ENCODE measurements at places on chromosomes 13 and 19.

- DNase-seq, result no peak
Observed at GRCh38 chr13:60091573-60091972, 72.2 kb downstream of the DIAPH3 start.

- no peak for DNase-seq
Observed at GRCh38 chr19:17909003-17909732, 23.6 kb upstream of the CCDC124 start.

DNA sequence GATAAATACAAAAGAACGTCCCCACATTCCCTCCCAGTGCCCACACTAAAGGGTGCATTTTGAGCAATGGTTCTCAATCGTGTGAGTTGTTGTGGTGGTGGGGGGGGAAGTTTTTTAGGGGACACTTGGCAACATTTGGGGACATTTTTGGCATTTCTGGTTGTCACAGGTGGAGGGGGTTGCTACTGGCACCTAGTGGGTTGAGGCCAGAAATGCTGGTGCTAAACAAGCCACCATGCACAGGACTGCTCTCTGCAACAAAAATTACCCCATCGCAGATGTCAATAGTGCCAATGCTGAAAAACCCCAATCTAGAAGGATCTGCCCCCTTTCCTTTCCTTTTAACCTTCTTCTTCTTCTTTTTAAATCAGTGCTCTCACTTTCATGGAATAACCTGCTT, 453.3 kb downstream of the TSHZ3 start:
- DNase-seq, result no peak

GRCh38 chr13:112784811-112785482, 95.1 kb downstream of the ATP11A start:
- DNase-seq, result no peak

GRCh38 chr19:56383826-56384605, 9.3 kb downstream of the ZNF582 start:
- DNase-seq, result no peak

DNA sequence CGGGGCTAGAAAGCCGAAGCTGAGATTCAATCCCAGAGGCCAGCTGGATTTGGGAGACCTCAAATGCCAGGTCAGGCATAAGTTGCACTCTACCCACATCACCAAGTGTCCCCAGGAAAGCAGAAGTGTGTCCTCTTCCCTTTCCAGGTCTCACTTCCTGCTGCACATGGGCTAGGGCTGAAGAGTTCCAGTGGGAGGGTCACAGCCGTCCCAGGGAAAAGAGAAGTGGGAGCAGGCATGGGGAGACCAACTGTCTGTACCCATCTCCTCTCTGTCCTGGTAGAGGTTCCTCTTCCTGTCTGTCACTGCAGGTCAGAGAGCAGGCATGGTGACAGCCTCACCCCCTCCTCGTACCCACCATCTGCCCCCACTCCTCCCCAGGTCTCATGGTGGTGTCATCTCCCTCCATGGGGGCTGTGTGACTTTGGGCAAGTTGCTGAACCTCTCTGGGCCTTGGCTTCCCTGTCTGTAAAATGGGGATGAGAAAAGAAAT, 14.8 kb downstream of the AXL start:
- DNase-seq, result no peak

DNA sequence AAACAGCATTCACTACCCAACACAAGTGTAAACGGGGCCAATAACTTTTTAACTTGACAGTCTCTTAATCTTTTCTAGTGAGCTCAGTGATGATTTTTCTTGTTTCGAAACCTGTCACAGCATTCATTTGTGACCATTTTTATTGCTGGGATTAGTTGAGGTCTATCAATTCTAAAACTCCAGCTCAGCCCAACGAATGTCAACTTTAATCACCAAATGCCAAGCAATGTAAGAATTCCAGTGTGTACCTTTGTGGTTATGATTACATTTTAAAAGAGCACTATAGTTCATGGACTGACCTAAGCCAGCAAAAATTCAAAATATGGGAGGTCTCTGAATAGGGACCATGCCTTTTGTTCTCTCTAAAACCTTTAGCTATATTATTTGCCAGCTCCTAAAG, 694.3 kb upstream of the SGCG start:
- no peak for DNase-seq

DNA sequence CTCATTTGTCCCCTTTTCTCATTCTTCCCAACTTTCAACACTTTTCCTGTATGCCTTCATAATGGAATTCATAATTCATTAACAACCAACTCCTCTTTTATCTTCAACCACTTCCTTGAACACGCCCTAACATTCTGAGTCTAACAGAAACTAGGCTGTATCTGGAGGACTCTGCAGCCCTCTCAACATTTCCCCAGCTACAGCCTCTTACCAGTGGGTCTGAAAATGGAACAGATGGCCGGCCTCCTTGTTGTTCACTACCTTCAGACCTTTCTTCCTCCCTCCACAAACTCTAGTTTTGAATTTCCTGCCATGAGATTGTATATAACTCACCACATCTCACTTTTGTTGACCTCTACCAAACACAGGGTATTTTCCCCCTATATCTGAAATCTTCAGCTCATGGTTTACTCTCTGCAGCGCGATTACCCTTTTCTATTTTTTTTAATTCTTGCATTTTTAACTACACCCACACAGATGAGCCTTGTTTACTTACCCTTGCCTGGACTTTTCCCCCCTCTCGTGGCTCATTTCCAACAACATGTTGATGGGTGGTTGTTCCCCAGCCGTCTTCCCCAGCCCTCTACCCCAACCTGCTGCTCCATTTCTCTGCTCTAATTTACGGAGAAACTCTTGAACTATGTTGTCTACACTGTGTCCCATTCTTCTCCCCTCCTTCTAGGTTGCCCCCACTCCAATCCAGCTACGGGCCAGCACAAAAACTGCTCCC, 846 bp downstream of the ZNF790 start:
- no peak for DNase-seq

DNA sequence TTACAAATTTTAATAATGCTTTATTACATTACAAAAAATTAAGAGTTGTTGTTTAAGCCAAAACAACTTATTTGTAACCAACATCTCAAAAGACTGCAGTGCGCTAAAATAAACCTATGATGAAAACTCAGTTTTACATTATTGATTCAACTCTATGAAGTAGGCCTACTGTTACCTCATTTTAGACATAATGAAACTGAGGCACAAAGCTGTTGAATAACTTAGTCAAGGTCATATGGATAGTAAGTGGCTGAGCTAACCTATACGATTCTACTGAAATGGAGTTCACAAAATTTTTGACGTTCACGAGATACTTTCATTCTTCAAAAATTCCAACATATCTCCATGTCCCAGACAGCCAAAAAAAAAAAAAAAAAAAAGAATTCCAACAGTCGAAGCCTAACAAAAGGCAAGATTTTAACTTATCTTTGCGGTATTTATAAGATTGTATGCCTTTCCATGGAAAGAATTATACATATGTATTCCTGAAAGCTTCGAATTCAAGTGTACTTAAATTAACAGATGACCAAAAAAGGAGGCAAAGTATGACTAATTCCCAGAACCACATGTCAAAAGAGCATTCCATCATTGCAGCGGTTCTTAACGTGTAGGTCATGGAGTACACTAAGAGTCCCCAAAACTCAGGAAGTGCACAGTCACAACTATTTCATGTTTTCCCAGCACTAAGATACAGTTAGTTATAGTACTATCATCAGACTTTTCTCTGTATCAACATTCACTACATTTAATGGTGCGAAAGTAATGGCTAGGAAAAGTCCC, 69.4 kb downstream of the PSPC1 start:
- no peak for DNase-seq

- no peak for DNase-seq
Observed at GRCh38 chr13:111398715-111399299, 78.4 kb downstream of the TEX29 start.

DNA sequence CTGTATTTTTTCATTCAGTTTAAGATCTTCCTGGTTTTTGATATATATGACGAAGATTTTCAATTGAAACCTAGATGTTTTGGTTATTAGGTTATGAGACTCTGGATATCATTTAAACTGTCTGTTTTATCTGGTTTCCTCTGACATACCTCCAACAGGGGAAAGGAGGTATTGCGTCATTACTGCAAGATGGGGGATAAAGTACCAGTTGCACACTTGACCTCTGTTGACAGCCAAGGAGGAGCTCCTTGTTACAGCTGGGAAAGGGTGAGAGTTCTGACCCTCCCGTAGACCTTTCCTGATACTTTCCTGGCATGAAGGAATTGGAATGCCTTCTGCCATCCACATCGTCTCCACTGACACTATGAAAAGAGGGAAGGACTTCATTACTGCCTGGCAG, 82.0 kb upstream of the SHISA2 start:
- DNase-seq, result no peak

DNA sequence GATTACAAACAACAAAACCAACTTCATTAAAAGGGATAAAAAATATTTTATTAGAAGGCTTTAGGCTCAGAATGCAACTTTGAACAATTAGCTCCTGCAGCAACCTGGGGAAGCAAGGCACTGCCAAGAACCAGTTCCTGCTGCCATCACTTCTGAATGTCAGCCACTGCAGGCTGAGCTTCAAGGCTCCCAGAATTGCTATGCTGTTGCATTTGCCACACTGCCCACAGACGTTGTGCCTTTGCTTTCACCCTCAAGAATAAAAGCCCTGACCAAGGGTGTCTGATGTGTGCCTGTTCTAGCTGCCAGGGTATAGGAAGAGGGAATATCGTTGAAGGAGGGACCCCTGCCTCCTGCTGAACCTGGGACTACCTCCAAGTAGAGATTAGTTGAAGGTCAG, 238.4 kb downstream of the ITGBL1 start:
- DNase-seq, result no peak

DNA sequence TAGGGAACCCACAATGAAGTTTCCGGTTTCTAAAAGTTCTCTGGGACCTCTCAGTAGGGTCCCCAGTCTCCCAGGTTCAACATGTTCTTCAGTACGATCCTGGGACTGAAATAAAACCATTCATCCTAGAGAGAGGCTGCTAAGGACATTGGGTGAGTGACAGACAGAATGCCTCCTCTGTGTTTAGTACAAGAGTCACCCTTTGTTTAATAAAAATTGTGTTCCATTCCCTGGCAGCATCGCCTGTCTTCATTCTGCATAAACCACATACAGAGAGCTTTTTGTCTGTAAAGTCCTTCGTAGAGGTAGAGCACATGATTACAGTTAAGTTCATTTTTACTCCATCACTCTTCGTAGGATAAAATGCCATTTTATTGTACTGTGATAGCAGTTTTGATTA, 95.3 kb upstream of the GPR12 start:
- no peak for DNase-seq

DNA sequence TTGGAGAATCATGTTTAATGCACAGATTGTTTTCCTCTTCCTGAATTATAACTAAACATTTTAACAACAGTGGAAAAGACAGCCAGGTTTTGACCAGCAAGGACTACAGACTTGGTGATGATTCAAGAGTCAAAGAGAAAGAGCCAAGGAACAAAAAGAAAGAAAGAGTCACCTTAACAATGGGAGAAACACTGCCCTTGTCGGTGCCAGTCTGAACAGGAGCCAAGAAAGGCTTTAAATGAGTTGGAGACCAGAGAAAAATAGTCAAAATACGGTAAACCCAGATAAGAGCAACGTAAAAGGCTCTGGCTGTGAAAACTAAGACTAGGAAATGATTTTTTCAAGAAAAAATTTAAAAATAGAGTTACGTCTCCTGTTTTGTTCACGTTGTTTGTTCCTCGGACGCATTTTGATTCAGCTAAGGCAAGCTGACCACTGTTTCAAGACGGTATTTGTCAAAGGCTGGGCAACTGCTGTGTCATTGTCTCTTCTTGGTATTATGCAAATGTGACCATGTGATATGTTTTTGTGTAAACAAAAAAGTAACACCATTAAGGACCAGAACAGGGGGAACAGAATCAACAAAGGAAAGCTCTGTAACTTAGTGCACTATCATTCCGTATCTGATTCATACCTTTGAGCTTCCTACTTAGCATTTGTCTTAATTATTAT, 634.5 kb downstream of the LIG4 start:
- DNase-seq, result no peak

GRCh38 chr13:95841894-95842293, 165.0 kb downstream of the DNAJC3 start:
- no peak for DNase-seq

GRCh38 chr13:52615812-52616211, 26.4 kb upstream of the HNRNPA1L2 start:
- peak; percentile 21 for DNase-seq

DNA sequence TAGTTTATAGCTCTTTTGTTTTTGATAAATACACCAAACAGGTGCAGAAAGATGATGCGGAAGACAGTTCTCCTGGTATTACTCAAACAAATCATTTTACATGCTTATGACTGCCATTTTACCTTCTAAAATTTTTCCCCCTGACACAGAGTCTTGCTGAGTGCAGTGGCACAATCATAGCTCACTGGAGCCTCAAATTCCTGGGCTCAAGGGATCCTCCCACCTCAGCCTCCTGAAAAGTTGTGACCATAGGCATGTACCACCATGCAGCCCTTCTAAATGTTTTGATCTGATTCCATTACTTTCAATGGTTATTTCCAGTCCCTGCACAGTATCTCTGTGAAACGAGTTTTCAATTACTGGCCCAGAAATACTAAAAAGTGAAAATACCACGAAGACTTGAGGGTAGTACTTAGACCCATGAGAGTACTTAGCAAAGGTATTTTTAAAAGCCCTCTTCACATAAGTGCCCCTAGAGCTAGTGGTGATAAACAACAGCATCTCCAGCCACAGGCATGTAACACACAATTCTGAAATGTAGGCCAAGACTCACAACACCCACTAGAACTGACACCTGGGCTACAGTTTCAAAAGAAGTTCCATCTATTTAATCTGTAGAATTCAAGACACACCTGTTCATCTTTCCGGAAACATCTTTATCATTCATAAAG, 11.3 kb downstream of the HSPH1 start:
- no peak for DNase-seq

DNA sequence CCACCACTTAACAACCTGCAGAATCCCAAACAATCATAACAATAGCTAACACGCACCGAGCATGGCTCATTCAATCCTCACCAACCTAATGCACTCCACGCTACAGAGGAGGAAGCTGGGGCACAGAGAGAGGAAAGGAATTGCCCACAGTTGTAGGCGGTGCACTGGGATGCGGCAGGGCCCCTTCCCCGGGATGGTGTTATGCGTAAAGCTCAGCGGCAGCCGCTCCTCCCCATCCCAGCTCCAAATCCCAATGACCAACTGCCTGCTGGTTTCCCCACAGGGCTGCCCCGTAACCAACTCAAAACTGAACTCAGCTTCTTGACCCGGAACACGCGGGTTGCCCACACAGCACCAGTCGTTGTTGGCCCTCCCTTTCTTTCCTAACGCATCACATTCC, 42.2 kb downstream of the SERP2 start:
- DNase-seq, result no peak

GRCh38 chr13:109403012-109403421, 383.4 kb downstream of the IRS2 start:
- no peak for DNase-seq

All from CD4-positive, alpha-beta T cell treated with Interferon alpha-2 for 1 hour (primary cell).